ENCODE measurements at places on chromosomes 12 and 14. TPM values are rescaled to one million over a fixed set of nuclear protein-coding genes. Genes with fewer than 3 reads are reported as not detected.

Gene EFS
- total RNA-seq, result 15.8 TPM

Gene ASIC1
- total RNA-seq, result 2.1 TPM

Gene GLT8D2
- 19.2 TPM for total RNA-seq

- no peak for DNase-seq
These were observed 322.9 kb downstream of the KCNH5 start for GRCh38 chr14:62722406-62722805.

DNA sequence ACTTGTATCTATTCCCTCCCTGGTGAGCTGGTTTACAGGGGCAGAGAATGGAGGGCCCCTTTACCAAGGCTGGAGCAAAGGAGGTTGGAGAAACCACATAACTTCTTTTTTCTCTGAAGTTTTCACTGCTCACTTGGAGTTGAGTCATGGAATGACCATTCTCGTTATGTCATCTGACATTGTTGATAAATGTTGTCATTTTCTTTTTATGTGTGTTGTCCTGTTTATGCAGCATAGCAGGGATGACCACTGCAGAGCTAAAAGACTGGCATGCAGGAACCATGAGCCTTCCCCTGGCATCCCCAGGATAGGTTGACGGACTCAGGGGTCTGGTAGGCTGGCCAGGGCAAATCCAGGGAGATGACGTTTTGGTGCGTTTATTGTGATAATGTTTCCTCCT, 256.8 kb upstream of the DDHD1 start:
- DNase-seq, result no peak

- DNase-seq, result no peak
These were observed 18.1 kb upstream of the MED13L start for GRCh38 chr12:116295327-116296263.

DNA sequence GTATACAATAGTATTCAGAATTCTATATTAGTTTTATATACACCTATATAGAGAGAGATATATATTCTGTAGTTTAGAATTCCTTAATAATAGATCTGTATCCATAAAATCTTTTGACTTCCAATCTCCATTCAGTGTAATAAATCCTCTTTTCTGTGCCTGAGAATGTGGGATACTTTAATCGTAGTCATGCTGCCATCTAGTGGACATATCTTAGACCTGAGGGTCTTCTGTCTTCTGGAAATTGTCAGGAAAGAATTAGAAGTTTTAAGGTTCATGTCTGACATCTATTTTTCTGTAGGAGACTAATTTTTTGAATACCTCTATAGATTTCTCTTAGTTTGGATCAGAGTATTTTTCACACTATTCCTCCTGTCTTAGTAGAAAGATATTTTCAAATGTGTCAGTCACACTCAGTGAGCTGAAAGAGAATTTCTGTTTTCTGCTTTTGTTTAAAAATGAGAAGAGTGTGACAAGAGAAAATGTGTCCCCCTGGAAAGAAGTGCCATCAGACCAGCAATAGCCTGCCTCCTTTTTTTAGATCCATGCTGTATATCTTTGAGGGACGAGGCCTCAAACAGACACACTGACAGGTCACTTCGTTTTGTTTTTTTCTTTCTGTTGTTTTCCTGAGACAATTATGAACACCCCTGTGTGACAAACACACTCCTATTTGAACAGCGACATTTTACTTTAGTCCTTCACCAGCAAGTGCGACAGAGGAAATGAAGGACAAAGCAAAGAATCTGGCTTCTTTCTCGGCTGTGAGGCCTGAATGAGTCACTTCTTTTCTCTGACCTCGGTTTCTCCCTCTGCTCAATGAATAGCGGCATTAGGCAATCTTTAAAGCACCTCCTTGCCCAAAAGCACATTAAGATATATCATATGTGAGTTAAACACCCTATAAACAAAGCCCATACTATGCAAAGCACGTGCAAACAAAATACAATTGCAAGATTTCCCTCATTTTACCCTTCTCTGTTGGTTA, 96.3 kb downstream of the GALC start:
- no peak for DNase-seq

- no peak for DNase-seq
These were observed 22.7 kb downstream of the FRMD6 start for GRCh38 chr14:51674294-51675002.

DNA sequence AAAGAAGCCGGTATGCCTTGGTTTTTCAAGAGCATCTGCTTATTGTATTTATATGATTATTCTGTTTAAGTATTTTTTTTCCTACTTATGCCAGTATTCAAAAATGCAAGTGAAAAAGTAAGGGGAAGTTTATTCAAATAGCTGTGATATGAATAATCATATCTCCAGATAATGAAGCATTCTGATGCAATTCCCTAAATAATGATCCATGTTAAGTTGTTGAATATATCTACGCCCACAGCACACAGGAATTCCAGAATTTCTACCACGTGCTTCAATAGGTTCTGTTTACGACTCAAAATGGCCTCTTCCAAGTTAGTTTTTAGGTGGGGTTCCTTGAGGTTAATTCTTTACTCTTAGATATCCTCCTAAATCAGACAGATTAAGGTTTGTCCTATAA, 208.3 kb downstream of the NAV3 start:
- no peak for DNase-seq

- DNase-seq, result no peak
These were observed 58.6 kb upstream of the SLC38A4 start for GRCh38 chr12:46884362-46884761.

DNA sequence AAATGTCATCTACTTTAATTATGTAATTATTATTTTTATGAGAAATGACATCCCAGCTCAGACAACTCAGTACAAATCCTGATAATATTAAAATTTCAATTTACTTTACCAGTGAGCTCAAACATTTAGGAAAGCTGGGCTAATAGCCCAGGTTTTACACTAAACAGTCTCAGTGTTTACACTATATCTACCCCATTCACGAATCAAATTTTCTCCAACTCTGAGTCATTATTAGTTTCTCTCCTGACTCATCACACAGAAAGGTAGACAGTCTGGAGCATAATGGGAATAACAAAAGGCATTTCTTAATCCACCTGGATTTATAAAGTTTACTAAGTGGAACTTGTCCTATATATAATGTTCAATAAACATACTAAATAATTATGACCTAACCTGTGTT, 5.7 kb downstream of the PAWR start:
- no peak for DNase-seq

All from left lung (tissue), 14 donors.